ENCODE measurements at places on chromosomes 11 and 22.

DNA sequence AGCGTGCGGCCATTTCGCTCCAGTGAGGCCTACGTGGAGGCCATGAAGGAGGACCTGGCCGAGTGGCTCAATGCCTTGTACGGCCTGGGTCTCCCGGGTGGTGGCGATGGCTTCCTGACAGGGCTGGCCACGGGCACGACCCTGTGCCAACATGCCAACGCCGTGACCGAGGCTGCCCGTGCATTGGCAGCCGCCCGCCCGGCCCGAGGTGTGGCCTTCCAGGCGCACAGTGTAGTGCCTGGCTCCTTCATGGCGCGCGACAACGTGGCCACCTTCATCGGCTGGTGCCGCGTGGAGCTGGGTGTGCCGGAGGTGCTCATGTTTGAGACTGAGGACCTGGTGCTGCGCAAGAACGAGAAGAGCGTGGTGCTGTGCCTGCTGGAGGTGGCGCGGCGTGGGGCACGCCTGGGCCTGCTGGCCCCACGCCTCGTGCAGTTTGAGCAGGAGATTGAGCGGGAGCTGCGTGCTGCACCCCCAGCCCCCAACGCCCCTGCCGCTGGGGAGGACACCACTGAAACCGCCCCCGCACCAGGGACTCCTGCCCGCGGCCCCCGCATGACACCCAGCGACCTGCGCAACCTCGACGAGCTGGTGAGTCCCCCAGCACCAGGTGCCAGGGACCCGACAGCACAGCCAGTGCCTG is 1.8 kb downstream of the GAS2L1 start:
- DNase-seq, result no peak

DNA sequence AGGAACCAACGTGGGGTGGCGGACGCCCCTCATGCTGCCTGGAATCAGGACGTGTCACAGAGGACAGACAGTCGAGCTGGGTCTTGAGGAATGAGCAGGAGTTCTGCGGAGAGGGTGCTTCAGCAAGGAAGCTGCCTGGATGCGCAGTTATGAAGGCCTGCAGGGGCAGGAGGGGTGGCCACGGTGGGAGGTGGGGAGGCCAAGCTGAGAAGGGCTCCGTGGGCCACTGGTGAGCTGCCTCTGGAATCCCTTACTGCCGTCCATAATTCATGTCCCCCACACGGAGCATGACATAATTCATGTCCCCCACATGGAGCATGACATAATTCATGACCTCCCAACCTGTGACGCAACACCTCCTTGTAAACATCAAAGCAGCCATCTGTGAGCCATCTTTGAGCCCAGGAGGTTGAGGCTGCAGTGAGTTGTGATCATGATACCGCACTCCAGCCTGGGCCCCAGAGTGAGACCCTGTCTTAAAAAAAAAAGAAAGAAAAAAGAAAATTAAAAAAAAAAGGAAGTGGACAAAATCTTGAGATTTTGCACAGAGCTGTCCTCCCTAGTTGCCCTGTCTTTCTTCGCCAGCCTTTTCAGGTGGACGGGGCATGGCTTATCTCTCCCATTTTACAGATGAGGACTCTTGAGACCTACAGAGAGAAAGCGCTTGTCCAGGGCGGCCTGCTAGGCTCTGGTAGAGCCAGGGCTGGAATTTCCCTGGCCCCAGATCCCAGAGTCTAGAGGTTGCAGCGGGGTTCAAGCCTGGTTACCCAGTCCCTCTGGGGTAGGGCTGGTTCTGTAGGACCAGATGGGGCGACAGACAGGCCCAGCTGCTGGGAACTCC is 24.3 kb upstream of the PICK1 start:
- DNase-seq, result no peak

GRCh38 chr22:49712195-49712791 is 115.4 kb downstream of the BRD1 start:
- DNase-seq, result no peak

GRCh38 chr11:46497498-46497897 is 96.3 kb downstream of the AMBRA1 start:
- no peak for DNase-seq

DNA sequence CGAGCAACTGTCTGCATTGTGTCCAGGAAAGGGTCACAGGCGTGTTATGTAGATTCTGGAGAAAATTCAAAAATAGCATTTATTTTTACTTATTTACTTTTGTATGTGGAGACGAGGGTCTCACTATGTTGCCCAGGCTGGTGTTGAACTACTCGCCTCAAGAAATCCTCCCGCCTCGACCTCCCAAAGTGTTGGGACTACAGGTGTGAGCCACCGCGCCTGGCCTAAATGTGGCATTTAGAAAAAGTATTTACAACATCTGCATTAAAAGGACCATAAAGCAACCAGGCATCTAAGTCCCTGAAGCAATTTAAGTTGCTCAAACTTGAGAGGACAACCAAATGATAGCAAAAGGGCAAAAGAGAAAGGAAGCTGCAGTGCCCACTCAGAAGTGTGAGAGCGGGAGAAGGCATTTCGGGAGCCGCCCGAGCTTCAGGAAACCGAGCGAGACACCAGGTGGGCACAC is 595 bp downstream of the TRIM66 start:
- no peak for DNase-seq

DNA sequence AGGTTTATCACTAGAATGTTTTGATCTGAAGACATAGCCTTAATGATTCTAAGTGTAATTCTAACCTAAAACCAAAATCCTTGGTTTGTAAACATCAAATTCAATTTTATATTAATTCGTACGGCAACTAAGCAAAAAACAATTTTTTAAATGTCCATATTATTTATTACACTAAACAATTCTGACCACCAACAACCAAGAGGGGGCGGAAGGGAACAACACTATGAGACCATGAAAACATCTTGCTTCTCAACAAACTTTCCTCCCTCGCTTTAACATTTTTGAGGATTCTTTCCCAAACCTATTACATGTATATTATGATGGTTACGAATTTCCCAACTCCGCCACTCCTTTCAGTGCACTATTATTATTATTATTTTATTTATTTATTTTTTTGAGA is 6.5 kb upstream of the UCP2 start:
- no peak for DNase-seq

GRCh38 chr11:130068986-130069658 is 572 bp upstream of the APLP2 start:
- peak; percentile 86 for DNase-seq

- DNase-seq, result no peak
These were observed 592.5 kb downstream of the INSC start for GRCh38 chr11:15707194-15707593.

- no peak for DNase-seq
These were observed 27.6 kb upstream of the HMOX1 start for GRCh38 chr22:35353318-35353717.

- no peak for DNase-seq
These were observed 749.2 kb downstream of the NTM start for GRCh38 chr11:132119573-132119972.

DNA sequence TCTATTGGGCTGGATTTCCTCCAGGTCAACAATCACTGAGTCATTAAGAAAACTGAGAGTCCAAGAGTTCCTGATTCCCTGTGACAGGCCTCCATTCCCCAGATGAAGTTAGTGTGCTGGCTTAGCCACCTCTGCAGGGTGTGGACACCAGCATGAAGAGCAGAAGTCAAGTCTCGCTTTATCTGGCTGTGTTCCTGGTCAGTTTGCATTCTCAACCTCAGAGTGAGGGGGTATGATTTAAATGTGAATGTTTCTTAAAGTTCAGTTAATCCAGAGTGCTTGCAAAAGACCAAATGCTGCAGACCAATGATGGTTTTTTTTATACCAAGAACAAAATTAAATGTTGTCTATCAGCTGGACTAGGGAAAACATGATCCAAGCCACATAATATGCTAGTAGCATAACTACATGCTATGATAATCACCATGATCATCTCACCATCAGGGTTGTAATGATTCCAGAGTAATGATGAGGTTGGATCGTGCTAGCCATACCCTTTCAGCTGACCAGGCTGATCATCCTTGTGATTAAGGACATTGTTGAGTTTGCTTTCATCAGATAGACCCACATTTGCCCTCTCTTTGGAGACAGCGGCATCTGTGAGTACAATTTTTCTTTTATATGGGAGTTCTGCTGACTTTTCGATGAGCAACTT is 145.8 kb upstream of the ARHGAP20 start:
- no peak for DNase-seq

DNA sequence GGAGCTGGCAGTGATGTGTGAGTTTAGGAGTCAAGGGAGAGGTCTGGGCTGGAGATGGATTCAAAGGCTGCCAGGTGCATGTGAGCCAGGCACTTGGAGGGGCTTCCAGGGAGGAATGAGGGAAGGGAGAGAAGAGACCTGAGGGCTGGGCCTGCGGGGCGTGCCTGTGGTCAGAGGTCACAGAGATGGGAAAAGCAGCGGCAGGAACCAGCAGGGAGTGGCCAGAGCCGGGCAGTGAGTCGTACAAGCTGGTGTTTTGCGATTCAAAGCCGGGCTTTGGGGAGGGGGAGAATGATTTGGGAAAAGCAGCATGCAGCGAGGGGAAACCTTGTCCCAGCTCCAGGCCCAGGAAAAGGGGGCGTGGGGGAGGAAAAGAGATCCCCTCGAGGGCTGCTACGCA is 96.9 kb upstream of the RTL6 start:
- DNase-seq, result no peak

GRCh38 chr11:14789879-14790484 is 102.0 kb downstream of the CYP2R1 start:
- DNase-seq, result no peak

GRCh38 chr11:134639586-134640330 is 227.7 kb upstream of the B3GAT1 start:
- DNase-seq, result no peak

DNA sequence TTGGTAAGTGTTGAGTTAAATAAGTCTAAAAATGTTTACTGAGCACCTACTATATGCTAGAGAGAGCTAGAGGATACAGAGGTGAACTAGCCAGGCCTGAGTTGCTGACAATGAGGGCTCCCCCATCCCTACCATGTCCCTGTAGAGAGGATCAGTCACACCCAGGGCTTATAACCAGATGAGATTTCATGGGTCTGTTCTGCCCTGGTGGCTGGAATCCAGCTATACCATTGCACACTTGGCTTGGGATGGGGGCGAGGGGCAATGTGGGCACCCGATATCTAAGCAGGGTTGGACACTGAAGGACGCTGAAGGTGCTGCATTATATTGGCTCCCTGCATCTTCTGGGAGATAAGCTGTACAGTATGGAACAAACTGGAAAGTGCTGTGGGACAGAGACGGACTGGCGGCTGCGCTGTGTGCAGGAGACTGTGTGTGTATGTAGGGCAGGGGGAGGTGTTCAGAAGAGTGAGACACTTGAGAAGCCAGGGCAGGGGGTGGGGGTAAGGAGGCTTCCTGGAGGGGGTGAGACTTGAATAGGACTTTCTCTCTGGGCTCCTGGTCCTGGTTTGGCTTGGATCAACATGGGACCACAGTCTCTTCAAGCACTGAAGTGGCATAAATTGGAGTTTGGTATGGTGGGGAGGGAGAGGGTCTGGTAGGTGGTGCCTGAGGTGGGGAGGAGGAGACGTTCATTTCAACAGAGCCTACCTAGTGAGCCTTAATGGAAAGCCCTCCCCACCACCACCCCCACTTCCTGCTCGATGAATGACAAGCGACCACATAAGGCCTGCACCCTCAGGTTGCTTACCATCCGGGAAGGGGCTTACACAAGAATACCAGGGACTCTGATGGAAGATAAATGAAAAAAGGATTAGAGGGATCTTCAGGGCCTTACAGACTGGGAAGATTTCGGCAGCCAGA is 1.8 kb downstream of the CD82 start:
- DNase-seq, result peak; percentile 48

DNA sequence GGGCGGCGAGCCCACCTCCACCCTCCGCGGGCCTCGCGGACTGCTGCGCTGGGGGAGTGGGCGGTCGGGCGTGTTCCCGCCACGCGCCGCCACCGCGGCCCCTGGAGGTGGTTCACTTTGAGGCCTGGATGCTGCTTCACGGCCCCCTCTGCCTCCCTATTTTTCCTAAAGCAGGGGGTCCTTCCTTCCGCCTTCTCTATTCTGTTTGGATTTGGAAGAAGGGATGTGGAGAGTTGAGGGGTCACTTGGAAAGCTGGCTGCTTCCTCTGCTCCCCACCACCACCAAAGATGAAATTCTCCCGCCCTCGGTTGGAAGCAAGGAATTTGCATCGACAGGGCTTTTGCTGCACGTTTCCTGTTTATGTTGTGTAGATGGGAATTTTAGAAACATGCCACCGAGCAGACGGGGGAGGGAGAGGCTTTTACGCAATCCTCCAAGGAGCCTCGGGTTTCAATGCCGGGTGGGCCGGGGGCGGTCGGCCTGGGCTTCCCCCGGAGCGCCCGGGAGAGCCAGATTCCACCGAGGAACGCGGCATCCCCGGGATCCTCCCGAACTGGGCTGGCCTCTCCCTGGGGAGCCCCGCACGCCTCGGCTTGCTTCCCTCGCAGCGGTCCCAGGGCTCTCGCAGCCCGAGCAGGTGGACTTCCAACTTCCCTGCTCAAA is 403 bp upstream of the SBF2 start:
- no peak for DNase-seq

GRCh38 chr22:29254286-29254660 is 13.5 kb downstream of the RHBDD3 start:
- no peak for DNase-seq

- no peak for DNase-seq
These were observed 439.6 kb downstream of the TMEM135 start for GRCh38 chr11:87477321-87477720.

- peak; percentile 33 for DNase-seq
These were observed 27.8 kb upstream of the FADD start for GRCh38 chr11:70175236-70175698.

- no peak for DNase-seq
These were observed 12.0 kb downstream of the IL18BP start for GRCh38 chr11:72010529-72011233.

DNA sequence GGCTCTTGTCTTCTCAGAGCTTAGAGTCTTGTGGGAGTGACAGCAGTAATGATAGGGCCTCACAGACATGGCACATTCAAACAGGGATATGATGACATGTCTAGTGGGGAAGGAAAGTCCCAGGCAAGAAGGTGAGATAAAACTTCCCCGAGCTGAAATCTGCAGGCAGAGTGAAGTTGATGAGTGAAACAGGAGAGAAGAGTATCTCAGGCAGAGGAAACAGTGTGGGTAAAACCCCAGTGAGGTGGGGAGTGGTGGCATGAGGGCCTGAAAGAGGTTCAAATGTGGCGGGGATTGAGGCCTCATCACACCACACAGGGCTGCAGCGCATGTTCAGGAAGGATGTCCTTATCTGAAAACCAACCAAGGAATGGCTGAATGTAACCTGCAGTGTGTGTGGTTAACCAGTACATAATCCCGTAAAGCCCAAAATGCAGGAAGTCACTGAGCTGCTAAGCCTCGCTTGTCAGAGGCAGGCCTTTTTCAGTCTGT is 153.8 kb upstream of the E2F8 start:
- DNase-seq, result no peak

DNA sequence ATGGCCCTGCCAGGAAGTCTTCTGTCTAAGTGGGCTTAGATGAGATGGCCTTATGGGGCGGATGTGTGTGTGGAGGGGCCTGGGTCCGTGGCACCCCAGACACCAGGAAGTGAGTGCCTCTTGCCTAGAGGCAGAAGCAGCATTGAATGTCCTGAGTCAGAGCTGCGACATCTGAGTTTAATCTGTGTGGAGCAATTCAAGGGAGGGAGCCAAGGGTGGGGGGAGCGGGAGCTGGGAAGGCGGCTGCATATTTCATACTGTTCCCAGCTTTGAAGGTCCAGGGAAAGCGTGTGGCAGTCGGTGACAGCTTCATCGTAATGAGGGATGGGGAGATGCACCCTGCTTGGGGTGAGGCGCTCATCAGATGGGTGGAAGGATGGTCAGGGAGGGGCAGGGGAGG is 73.5 kb upstream of the THY1 start:
- no peak for DNase-seq
